CD8-positive, alpha-beta T cell (primary cell): ENCODE measurements at places on chromosomes 6 and 20.

DNA sequence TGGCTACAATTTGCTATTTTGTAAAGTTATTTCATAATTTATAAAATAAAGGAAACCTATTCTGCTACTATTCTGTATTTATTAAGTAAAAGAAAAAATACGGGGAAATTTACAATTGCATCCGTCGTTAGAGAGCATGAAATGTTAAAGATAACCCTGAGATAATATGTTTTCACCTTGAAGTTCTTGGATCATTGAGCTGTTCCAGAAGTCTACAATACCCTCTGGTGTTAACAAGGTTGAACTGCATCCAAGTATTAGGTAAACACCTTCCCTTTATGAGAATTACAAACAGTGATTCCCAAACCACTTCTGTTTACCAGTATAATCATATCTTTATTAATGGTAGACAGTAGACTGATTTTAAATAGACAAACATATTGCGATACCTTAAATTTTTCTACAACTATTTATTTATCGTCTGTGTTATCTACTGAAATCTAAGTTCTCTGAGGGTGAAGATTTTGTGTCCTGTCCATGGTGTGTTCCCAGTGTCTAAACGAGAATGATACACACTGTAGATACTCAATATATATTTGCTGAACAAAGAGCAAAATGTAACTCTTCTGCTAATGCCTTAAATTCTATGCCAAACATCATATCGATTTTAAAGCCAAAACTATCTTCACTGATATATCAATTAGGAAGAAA is 28.2 kb downstream of the TBC1D32 start:
- DNase-seq: peak; percentile 38

- no peak for DNase-seq
Observed at GRCh38 chr20:22745194-22745500, 160.8 kb upstream of the FOXA2 start.

- DNase-seq: no peak
Observed at GRCh38 chr6:114062199-114062598, 91.3 kb upstream of the HDAC2 start.

DNA sequence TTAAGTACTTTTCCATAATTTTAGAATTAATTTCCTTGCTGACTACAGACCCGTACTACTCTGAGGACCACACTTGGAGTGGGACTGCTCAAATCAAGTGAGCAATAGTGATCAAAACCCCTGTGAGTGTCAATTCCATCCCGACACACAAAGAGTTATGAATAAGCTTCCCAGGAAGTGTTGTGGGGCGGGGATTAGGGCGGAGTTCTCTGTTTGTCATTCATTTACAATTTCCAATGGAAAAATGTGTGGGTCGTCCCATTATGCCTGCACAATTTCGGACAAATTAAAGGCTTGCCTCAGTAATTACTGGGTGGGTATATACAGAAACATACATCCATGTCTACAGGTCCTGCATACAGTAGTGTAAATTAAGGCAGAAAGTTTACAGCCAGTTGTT is 84.2 kb downstream of the ISM1 start:
- DNase-seq: no peak

GRCh38 chr20:61551401-61551800 is 299.3 kb downstream of the CDH4 start:
- DNase-seq: no peak
